GOT3 (cell line): ENCODE measurements at places on chromosomes 13 and 19.

- DNase-seq = no peak
These were observed 141.5 kb downstream of the STK24 start for GRCh38 chr13:98435376-98435775.

GRCh38 chr13:44899967-44900366, 89.3 kb downstream of the NUFIP1 start:
- DNase-seq = no peak

DNA sequence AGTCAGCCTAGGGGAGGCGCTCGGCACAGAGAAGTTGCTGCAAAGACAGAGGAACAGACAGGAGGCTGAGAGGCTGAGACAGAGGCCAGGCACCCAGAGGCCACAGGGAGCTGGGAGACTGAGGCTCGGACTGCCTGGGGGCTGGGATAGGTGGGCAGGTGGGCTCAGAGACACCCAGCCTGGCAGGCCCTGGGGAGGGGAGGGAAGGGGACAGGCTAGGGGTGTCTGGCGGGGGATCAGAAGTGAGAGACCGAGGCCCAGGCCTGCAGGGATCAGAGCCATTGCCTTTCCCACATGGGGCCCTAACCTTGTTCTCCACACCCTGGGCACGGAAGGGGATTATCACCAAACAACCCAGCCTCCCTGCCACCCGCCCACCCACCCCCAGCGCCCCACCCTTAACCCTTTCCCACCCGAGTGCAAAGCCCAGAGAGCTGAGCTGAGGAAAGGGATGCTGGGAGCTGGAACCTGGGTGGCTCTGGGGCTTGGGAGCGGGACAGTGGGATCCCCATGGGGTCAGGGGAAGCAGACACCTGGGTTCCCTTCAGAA, 1.3 kb downstream of the NTN5 start:
- DNase-seq = no peak

DNA sequence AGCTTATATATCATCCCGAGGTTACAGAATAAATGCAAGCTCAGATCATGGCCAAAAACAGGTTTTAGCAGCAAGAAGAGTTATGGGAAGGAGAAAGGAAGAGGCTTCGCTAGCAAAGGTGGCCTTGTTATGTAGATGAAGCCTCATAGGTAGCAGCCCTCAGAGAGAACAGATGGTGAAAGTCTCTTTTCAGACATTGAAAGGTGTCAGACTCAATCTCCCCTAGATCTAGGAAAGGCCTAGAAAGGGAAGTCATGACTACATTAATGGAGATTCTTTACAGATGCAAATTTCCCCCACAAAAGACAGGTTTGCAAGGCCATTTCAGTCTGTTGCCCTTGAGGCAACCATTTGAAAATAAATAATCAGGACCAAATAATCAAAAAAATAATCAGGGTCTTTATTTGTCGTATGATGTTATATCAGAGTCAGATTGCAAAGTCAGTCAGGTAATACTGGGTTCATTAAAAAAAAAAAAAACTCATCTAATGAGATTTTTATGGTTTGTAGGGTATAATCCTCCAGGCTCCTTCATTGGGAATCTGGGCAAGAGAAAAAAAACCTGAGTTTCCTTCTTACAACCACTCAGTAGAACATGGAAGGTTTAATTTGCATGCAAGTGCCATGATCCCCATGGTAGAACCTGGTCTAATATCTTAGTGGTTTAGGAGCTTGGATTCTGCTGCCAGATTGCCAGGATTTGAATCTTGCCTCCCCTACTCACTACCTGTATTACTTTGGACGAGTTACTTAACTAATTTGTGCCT, 50.8 kb upstream of the HTR2A start:
- DNase-seq = no peak

DNA sequence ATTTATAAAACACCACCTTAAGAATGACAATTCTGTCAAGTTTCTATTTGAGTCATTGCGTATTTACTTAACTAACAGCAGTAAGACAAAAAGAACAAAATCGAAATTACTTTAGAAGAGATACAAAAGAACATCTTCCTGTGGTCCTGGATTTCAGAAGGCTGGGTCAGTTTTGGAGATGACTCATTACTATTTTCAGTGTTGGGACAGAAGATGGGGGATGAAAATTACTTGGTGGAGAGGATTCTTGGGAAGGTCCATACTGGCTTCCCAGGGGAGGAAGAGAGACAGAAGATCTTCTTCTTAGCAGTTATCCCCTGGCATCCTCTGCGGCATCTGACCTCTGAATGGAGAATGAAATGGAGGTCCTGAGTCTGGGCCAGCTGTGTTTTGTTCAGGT, 33.5 kb upstream of the CSNK1A1L start:
- no peak for DNase-seq

- DNase-seq = no peak
These were observed 51.7 kb upstream of the KPNA3 start for GRCh38 chr13:49844181-49844580.

- no peak for DNase-seq
These were observed 12.7 kb upstream of the NUMBL start for GRCh38 chr19:40703029-40703755.

GRCh38 chr13:61180234-61180633, 235.4 kb downstream of the PCDH20 start:
- no peak for DNase-seq

DNA sequence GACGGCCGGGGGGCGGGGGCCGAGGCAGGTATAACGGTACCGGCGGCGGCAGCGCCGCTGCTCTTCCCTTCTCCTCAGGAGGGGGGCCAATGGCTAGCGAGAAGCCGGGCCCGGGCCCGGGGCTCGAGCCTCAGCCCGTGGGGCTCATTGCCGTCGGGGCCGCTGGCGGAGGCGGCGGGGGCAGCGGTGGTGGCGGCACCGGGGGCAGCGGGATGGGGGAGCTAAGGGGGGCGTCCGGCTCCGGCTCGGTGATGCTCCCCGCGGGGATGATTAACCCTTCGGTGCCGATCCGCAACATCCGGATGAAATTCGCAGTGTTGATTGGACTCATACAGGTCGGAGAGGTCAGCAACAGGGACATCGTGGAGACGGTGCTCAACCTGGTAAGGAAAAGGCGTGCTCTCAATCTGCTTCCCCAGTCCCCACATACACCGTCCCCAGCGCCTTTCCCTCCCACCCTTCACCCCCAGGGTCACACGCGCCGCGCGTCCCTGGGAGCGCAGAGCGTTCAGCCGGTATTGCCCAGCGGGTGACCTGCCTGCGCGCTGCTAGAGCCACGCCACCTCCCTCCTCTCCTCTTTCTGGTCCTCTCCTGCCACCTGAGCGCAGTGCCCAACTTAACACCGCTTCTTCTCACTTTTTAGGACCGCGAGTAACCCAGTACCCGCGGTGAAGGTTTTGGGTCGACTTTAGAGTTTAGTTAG, 814 bp downstream of the NBEA start:
- no peak for DNase-seq

DNA sequence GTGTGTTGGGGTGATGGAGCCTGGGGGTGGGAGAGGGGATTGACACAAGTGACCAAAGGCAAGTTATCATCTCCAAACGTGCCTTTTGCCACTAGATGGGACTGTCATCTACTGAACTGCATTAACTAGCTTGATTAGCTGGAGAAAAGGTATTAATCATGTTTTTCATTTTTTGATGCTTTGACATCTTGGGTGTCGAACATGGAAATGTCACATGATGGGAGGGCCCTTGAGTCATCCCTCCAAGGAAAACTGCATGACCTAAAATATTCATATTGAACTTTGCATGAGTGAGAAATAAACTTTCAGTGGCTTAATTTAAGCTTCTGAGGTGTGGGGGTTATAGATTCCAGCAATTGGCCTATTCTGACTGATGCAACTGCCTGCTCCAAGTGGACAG, 73.3 kb downstream of the ALOX5AP start:
- DNase-seq = no peak

DNA sequence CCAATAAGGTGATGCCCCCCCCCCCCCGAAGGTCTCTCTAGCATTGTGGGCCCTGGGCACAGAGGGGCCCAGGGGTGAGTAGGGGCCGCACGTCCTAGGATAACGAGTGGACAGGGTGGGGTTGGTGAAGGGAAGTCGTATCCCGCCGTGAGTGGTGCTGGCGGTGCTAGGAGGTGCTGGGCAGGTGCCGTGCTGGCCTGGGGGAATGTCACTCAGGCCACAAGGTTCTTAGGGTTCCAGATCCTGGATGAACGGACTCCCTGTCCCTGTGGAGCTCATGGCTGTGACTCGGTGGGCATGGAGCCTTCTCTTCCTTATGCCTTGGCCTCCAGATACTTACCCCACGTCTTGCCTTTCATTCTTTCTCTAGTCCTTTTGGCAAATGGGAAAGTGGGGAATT, 157.4 kb upstream of the SOX1 start:
- no peak for DNase-seq

DNA sequence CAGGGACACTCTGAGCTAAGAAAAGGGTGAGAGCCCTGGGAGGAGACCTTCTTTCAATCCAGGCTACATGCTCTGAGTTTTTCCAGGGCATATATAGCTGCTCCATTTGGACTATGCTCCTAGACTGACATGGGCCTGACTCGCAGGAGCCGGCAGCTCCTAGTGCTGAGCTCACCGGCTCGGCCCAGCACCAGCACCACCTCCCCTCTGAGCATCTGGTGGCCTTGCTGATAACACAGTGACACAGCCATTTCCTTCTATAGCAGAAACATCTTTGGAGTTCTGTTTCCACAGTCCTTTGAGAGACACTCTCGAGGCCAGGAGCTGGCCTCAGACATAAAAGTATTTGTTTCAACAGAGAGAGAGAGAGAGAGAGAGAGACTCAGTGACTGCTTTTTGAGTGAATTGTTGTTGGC, 184.9 kb downstream of the TM9SF2 start:
- no peak for DNase-seq

DNA sequence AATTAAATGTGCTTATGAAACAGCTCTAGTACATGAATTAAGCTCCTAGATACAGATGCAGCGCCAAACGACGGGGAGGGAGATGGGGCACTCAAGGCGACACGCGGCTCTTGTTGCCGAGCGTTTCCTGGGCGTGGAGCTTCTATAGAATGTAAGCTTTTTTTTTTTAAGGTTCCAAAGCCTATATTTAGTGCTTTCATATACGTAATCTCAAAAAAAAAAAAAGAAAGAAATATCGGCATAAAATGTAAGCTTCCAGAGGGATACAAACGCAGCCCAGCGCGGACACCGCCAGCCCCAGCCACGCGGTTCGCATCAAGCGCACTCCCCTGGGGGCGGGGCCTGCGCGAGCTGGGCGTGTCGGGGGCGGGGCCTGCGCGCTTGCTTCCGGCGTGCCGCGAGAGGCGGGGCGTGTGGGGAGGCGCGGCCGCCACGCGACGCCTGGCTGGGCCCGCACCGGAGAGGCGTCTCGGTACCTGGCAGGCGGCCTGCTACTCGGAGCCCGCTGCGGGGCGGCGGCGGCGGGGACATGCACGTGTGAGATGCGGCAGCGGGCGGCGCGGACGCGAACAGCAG, at the start of gene URI1:
Gene URI1, plus strand, starts transcription at position 412 of the 576 bp plus-strand sequence. CDS start 309 bp downstream, outside the sequence.
- peak; percentile 56 for DNase-seq

- DNase-seq = no peak
These were observed 3.0 kb upstream of the RASL11A start for GRCh38 chr13:27267596-27267995.

GRCh38 chr13:101700598-101700997, 248.1 kb downstream of the ITGBL1 start:
- DNase-seq = no peak

GRCh38 chr13:51221674-51222036, 543 bp upstream of the FAM124A start:
- DNase-seq = no peak

- DNase-seq = no peak
These were observed 7.1 kb upstream of the KLK5 start for GRCh38 chr19:50959731-50960500.

GRCh38 chr13:105278943-105279381, 1256.5 kb downstream of the EFNB2 start:
- DNase-seq = no peak

DNA sequence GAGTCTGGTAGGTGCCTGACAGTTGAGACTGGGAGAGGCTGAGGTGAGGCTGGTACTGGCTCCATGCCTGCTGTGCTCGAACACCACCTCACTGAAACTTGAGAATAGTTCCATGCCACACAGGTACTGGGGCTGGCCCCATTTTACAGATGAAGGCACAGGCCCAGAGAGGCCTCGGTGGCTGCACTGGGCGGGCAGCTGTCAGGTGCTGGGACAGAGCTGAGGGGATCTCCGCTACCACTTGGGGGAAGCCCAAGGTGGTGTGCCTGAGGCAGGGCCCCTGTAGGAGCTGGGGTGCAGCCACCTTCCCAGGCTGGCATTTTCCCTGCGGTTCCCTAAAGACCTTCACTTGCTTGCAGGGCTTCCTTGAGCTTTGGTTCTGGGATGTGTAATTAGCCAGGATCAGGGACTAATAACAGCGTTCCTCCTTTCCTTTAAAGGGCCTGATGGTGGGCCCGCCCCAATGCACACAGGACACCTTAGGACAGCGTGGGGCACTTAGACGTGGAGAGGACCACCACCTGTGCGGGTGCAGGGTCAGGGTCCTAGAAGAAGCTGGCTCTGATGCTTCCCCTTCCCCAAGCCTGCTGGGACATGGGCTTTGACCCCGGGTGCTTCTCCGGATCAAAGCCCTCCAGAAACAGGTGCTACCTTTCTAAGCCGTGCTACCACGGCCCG, 23.6 kb downstream of the CAPN12 start:
- no peak for DNase-seq

DNA sequence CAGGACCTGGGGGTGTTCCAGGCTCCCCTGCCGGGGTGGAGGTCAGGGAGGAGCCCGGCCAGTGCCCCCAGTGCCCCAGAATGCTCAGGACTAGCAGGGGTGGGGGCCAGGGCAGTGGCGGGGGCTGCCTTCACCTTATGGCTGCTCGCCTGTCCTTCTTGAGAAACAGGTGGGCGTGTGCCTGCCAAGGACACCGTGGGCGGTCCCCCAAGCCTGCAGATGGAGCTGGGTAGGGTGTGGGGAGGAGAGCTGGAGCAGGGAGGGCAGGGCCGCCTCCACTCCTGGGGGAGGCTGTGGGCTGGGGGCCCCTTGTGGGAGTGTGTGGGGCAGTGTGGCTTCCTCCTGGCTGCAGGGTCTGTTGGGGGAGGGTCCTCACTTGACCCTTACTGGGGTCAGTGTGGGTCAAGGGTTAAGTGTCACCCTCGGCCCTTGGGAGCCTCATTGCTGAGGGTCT, 160.1 kb downstream of the KDM4B start:
- no peak for DNase-seq

DNA sequence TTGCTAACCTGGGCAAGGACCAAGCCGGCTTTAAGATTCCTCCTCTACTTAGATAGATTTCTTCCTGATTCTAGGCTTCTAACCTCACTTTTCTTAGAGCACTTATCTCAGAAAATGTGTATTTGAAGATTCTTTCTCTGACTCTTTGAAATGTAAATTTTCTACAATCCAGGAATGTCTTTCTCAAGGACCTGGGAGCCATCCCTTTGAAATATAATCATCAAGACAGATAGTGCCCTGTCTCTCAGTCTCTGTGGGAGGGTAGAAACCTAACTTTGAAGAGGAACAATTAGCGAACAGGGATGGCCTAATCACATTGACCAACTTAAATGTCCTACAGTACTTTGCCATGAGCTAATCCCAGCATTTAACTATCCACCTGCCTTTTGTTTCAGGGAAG, 1646.0 kb downstream of the PCDH9 start:
- DNase-seq = no peak

DNA sequence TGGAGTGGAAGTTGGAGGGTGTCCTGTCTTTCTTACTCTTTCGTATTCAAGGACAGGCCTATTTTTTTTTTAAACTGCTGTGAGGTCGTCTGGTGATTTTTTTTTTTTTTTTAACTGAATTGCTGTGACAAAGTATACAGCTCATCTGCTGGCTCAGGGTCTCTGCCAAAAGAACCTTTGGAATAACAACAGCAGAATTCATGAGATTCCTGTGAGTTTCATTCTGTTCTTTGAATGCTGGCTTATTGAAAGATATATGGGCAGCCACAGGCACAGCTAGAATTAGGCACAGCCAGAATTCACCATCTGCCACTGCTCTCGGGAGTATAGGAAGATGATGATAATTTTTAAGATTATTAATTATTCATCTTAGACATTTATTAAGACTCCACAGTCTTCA, 21.4 kb upstream of the FRY start:
- no peak for DNase-seq
